ENCODE measurements at places on chromosomes 1 and 21.

DNA sequence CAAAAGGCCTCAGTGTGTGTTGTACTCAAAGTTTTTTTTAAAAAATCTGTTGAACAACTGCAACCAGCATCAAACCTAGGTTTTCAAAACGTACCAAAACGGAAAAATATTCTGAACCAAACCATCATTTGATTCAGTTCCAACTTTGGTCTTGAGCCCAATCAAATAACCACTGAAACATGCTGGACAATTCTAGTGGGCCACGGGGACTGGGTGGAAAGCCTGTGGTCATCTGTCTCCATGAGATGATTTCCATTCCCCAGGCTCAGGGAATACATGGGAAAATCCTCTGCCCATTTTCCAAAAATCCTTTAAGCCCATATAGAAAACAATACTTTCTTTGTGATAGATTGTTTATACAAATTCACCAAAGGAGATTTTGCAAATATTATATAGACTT lies 22.5 kb downstream of the ITPKB start:
- no peak overlapping the region for H3K27ac ChIP-seq
- H3K4me3 ChIP-seq, result no peak overlapping the region
- H3K36me3 ChIP-seq, result no peaks in the 10 kb centered on the region
- no peak for DNase-seq

- peaks cover 9% of the 10 kb centered on the region for H3K4me1 ChIP-seq
- peak; percentile 75 for DNase-seq
- no peak overlapping the region for H3K4me3 ChIP-seq
- no peaks in the 10 kb centered on the region for H3K27me3 ChIP-seq
Measured at GRCh38 chr1:54944610-54945392, 35.6 kb upstream of the TMEM61 start.

DNA sequence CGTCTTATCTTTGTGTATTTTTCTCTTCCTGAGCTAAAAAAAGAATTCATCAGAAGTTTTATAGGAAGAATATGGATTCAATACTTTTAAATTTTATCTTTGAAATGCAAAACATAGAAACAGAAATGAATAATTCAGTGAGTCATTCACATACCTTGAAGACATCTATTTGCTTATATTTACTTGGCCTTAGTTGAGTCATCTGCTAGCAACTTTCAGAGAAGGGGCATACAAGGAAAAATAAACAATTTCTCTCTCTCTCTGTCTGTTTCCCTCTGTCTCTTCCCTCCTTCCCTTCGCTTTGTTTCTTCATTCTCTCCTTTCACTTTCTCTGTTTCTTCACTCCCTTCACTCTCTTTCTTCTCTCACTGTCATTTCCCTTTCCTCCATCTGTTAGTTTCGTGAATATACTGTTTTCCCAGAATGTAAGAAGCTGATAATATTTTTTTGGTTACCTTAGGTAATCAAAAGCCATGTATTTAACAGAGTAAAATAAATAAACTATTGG lies 477.2 kb downstream of the BRINP3 start:
- no peak for DNase-seq
- no peak overlapping the region for H3K27ac ChIP-seq
- H3K4me1 ChIP-seq, result no peaks in the 10 kb centered on the region
- H3K36me3 ChIP-seq, result no peaks in the 10 kb centered on the region

- no peak overlapping the region for H3K27ac ChIP-seq
- no peaks in the 10 kb centered on the region for H3K36me3 ChIP-seq
- no peak for DNase-seq
- no peaks in the 10 kb centered on the region for H3K27me3 ChIP-seq
Measured at GRCh38 chr1:174988539-174988938, 11.2 kb upstream of the CACYBP start.
